Effector CD4-positive, alpha-beta T cell (primary cell): ENCODE measurements at places on chromosomes 1 and 21.

GRCh38 chr1:148353461-148354283, 129.4 kb downstream of the PPIAL4G start:
- DNase-seq, result no peak

GRCh38 chr1:26582836-26583460, 53.4 kb downstream of the RPS6KA1 start:
- DNase-seq, result no peak

- no peak for DNase-seq
These were observed 99.7 kb upstream of the LBR start for GRCh38 chr1:225527575-225527974.

- DNase-seq, result no peak
These were observed 10.0 kb downstream of the NCSTN start for GRCh38 chr1:160353223-160353622.

DNA sequence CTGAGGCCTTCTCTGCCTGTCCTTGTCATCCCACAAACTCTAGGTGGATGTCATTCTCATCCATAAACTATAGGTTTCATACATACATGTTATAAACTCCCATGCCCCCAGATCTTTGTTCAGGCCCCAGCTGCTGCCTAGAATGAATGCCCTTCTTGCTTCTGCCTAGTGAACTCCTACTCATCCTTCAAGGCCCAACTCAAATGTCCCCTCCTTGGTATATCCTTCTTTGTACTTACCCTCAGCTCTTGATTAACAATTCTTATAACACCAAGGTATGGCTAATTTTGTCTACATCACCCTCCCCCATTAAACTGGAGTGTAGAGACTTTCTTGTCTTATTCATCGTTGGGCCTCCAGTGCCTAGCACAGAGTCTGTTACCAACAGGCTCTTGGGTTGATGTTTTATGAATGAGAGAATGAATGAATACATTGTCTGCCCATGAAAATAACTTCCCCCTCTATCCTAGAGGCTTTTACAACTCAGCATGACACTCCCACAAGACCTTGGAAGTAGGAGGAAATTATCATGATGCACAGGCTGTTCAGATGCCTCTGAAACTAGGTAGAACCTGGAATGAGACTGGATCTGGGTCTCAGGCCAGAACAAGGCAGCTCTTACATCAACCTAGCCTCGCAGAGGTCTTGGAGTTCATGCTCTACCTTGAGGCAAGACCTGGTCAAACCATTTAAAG, 26.9 kb downstream of the EPHB2 start:
- DNase-seq, result no peak

GRCh38 chr1:110393286-110393685, 2.5 kb upstream of the SLC16A4 start:
- no peak for DNase-seq

DNA sequence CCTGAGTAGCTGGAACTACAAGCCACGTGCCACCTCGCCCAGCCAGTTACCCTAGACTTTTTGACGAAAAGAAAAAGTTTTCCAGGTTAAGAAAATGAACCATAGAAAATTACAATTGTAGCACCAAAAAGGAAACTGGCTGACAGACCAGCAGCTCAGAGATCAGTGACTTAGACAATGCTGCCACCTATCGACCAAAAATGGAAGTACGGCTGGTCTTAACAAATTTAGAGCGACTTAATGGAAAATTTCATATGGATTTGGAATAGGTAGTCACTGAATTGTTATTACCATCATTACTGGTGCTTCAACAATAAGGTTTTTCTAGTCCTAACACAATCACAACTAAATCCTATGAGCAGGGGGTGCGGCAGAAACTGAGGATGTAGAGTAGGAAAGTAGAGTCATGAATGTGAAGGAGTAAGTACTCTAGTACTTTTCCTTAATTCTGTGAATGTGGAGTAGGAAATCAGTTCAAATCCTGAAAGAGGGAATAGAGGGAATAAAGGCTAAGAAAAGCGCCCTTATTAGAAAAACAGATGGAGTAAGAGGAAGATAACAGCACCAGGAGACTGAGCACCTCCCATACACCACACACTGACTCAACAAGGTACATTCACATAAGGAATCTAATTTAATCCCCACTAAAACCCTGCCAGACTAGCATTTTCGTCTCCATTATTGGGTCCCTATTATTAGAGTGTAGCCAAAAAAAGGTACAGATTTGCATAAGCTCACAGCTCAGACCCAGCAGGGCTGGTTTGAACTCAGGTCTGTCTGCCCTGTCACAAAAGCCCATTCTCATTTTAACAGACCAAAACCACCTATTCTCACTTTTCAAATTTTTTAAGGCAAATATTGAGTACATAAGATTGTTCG, 37.9 kb upstream of the MGST3 start:
- DNase-seq, result peak; percentile 72

- no peak for DNase-seq
These were observed 147.7 kb downstream of the TGFB2 start for GRCh38 chr1:218492874-218493273.

DNA sequence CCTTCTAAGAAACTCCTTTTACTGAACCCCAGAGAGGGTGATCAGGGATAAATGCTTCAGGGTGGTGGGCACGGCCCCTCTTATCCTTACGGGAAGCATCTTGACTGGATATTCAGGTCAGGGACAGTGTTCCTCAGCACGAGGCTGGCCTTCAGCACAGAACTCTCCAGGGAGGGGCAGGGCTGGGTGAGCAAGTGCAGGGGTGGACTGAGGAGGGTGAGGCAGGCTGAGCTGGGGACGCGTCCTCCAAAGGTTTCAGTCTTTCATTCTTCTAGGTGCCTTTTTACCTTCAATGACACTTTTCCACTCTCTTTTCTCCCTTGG, 52.3 kb downstream of the RASSF5 start:
- DNase-seq, result no peak

- peak; percentile 15 for DNase-seq
These were observed 8.5 kb downstream of the KYAT3 start for GRCh38 chr1:88983791-88984559.

- DNase-seq, result no peak
These were observed 30.3 kb upstream of the USP1 start for GRCh38 chr1:62406576-62406975.

DNA sequence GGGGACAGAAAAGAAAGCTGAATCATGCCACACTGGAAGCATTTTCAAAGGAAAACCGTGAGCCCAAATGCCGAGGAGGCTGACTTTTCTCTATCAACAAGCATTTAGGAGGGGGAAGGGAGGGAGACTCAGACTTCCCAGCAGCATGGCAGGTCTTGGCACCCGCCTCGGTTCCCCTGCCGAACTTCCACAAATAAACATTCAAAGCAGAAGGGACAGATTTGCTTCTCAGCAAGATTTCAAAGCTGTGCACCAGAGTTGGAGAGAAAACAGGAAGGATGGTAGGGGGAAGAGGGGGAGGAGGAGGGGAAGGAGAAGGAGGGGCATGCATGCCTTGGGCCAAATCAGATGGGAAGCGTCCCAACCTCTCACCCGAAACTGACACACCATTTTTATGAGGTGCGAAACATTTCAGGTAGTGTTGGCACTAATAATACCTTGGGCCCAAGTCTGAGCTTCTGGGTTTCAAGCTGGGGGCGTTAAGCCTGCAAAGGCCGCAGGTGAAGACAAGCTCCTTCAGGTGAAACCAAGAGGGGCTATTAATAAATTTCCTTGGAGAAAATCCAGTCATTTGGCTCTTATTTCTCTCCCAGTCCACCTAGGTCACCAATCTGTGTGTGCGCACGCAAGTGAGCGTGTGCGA, 26.4 kb downstream of the ABCA4 start:
- no peak for DNase-seq

DNA sequence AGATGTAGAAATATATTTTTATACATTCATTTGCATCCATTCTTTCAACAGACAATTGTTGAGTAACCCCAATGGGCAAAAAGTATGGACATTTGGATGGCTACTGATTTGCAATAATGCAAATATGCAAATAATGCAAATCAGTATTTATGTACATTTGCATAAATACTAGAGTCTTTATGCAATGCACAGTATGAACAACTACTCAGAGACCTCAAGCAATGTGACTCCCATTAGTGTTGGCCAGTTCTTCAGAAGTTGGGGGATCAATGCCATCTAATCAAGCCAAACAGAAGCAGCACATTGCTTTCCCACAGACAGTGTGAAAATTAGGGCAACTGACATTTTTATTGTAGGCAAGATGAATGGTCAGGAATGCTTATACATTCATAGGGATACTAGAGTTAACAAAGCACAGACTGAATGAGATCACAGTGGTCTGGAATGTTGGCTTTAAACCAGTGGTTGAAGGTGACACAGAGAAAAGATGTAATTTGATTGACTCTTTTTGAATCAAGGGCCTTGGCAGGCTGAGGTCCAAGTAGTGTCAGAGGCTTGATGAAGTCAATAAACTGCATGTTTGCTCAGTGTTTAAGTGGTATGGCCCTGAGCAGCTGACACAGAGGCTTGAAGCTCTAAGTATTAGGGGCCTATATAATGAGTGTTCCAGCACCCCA, 256.6 kb downstream of the CTH start:
- DNase-seq, result no peak

- DNase-seq, result no peak
These were observed 95.6 kb downstream of the PTPRC start for GRCh38 chr1:198734323-198735008.

DNA sequence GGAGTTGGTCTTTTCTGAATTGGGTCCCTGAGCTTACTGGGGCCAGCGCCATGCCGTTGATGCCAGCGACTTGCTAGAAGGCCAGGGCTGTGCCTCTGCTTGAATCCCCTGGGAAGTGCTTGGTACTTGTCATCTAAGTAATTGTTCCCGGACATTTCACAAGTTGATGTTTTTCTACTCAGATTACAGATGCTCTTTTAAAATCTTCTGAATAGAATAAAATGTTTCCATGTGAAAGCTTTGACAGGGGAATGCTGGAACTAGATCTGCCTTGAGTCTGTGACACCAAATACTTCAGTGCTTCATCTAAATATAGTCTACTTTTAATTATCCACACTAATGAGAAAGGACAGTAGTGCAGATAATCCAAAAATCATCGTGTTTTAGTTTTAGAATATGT, 38.3 kb downstream of the PTGFRN start:
- no peak for DNase-seq

GRCh38 chr1:242086706-242087105, 87.8 kb upstream of the MAP1LC3C start:
- DNase-seq, result no peak
